ENCODE measurements at places on chromosomes 11 and 22.

DNA sequence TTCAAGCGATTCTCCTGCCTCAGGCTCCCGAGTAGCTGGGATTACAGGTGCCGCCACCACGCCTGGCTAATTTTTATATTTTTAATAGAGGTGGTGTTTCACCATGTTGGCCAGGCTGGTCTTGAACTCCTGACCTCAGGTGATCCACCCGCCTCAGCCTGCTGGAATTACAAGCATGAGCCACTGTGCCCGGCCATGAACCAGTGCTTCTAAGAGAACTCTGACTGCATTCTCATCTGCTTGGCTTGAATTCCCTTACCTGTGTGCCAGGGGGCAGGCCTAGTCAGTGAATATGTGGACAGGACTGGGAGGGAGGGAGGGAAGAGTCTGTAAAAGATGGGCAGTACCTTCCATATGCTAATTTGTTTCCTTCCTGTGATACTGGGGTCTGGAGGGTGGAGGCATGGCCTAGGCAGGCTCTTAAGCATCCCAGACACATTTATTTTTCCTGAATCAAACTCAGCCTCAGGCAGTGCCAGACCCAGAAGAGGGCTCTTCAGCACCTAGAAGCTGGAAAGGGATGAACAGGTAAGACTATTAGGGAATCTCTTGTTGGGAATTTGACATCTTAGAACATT lies 6.6 kb downstream of the RPS25 start:
- DNase-seq, result no peak

DNA sequence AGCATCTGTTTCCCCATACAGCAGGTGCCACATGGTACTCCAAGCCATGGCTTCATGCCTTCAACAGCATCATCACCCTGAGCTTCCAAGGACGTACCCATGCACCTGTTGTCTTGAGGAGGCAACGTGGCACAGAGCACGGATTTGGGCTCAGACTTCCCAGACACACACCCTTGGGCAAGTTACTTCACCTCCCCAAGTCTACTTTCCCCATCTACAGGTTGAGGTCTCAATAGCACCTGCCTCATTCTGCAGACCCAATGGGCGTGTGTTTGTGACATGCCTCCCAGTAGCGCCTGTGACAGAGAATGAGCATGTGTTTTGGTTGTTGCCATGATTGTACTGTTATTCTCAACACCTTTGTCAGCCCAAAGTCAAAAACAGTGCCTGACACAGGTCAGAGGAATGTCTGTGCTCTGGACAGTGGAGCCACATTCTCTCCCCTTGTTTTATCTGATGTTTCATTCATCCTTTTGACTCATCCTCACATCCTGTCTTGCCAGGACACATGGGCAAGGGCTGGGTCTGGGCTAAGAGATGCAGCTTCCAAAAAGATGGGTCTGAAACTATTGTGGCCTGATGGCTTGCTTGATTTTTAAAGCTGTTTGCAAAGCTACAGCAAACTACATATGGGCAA lies 53.4 kb upstream of the CCND1 start:
- no peak for DNase-seq

GRCh38 chr11:76243193-76243956 lies 37.1 kb upstream of the WNT11 start:
- DNase-seq, result no peak

- no peak for DNase-seq
Measured at GRCh38 chr11:75766443-75767227, 1.9 kb upstream of the DGAT2 start.

Measured in hypothalamus (tissue), 51 donors.